ENCODE measurements at places on chromosomes 4 and X.

DNA sequence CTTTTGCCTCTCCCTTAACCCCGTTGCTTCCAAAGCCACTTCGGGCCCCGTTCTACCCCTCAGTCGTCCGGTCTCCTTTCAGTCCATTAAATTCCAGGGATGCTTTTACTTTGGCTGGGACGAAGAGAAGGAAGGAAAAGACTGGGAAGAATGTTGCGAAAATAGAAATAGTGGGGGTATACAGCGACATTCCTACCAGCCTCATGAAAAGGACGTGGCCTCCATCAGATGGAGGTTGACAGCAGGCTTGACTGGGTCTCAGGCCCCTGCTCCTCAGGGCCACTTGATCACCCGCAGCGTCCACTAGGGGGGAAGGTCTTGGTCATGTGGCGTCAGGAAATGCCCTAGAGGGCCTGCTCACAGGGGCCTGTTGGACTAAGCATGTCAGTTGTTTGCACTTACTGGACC, 657 bp upstream of the ANKRD50 start:
- H3K27me3 ChIP-seq = no peaks in the 10 kb centered on the region
- H3K4me1 ChIP-seq = peaks cover 2% of the 10 kb centered on the region
- no peaks in the 10 kb centered on the region for H3K36me3 ChIP-seq
- DNase-seq = peak; percentile 72
- peak overlapping the region; percentile 79 for H3K4me3 ChIP-seq

DNA sequence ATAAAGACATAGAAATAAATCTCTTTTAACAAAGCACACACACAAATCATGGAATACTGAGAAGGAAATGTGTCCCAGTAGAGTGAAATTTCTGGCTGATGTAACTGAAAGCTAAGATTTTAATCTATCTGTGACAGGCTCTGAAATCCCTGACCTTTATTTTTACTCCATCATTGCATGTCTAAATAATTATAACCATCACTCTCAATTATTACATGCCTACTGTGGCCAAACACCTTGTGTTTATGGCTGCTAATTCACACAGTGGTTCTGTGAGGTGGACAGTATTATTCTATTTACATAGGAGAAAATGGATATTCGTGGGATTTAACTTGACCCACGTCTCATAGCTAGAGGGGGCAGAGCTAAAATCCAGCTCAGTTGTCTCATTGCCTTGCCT, 438.1 kb downstream of the TLL1 start:
- no peaks in the 10 kb centered on the region for H3K27me3 ChIP-seq
- H3K36me3 ChIP-seq = no peaks in the 10 kb centered on the region
- DNase-seq = no peak
- no peak overlapping the region for H3K27ac ChIP-seq
- H3K4me1 ChIP-seq = no peaks in the 10 kb centered on the region

GRCh38 chr4:373062-373839, 35.6 kb downstream of the ZNF141 start:
- no peaks in the 10 kb centered on the region for H3K4me1 ChIP-seq
- H3K36me3 ChIP-seq = peaks cover 80% of the 10 kb centered on the region
- no peak overlapping the region for H3K27ac ChIP-seq
- no peak for DNase-seq

GRCh38 chr4:48295116-48295515, 25.5 kb upstream of the TEC start:
- peaks cover 11% of the 10 kb centered on the region for H3K36me3 ChIP-seq
- H3K27me3 ChIP-seq = no peaks in the 10 kb centered on the region
- no peak for DNase-seq
- no peak overlapping the region for H3K27ac ChIP-seq
- no peaks in the 10 kb centered on the region for H3K4me1 ChIP-seq

DNA sequence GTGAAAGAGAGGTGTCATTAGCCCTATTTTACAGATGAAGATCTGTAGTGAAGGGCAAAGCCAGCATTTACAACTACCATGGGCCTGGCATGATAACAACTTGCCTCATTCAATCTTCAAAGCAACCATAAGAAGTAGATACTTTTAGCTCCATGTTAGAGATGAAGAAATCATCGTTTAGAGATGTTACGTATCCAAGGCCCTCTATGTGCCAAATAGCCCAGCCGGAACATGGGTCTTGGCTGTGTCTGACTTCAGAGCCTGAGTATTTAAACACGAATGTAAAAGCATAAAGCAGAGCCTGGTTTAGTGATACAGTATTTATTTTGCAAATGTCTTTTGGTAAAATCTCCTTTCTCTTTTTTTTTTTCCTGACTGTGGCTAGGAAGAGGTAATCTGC, 197.1 kb downstream of the RASL11B start:
- no peak overlapping the region for H3K4me3 ChIP-seq
- no peaks in the 10 kb centered on the region for H3K4me1 ChIP-seq
- H3K36me3 ChIP-seq = no peaks in the 10 kb centered on the region

Measured in H9 (cell line).